ENCODE measurements at places on chromosomes 1 and 21.

GRCh38 chr1:10934150-10934818 lies 78.2 kb upstream of the TARDBP start:
- DNase-seq, result no peak

DNA sequence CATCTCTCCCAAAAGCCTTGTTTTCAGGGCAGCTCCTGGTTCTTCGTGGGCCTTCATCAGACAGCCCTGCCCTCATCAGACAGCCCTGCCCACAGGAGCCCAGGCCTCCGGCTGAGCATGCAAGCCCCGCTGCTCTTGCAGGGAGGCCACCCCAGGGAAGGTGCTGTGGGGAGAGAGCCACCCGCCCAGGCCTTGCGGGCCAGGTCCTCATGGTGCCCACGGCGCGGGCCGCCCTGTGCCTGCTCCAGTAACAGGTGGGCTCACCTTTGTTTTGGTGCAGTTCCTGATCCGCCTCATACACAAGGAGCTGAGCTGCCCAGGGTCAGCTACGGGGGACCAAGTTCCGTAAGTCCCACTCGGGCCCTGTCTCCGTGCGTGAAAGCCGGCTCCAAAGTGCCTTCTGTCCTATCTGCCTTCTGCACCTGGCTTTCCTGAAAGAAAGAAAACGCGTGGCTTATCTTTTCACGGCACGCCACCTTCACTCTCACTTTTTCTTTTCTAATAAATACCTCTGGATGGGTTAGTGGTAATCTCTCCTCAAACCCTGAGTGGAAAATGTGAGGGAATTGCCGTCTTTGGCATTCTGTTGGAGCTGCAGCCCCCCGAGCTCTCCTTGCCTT lies 65.9 kb downstream of the SLC37A1 start:
- peak; percentile 12 for DNase-seq

- DNase-seq, result no peak
Measured at GRCh38 chr1:229162825-229163515, 107.9 kb upstream of the RAB4A start.

DNA sequence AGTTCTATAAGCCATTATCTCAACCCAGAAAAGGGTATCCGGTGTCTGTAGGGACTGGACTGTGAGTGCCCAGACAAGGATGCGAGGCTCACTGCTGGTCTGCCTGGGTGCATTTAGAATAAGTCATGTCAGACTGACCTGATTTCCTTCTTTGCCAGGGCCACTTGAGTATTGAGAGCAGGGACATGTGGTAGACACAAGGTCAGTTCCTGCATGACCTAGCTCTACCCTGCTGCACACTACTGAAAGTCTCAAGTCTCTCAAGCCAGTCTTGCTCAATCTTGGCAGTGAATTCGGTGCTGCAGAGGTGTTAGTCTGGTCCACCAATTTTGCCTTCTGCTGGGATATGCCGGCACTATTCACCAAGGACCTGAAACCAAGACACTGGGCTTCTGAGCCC lies 180.1 kb downstream of the C1orf94 start:
- DNase-seq, result no peak

DNA sequence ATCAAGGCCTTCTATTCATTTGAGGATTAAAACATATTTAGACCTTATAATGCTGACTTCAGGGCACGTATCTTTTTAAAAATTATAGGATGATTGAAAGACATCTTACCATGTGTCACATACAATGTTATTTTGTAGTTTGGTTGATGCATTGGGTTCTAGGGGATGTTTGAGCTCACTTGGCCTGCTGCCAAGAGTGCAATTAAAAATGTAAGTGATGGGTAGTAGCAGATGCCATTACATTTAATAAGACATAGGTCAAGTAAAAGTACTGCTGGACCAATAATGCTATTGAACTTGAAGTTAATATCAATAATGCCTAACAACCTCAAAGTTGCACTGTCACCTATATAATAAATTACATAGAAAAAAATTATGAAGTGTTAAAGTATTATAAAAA lies 616.5 kb upstream of the RGS18 start:
- no peak for DNase-seq

Measured in activated T-cell treated with anti-CD3 and anti-CD28 coated beads, Interleukin-2, amount 50 U/mL, for 1 hour (primary cell).